ENCODE measurements at places on chromosomes 7 and 10. TPM values are rescaled to one million over a fixed set of nuclear protein-coding genes. Genes with fewer than 3 reads are reported as not detected.
A peak's percentile ranks its signal among the peaks of the same experiment; 100 is the strongest.

Gene CDNF
- total RNA-seq, result 3.4 TPM

DNA sequence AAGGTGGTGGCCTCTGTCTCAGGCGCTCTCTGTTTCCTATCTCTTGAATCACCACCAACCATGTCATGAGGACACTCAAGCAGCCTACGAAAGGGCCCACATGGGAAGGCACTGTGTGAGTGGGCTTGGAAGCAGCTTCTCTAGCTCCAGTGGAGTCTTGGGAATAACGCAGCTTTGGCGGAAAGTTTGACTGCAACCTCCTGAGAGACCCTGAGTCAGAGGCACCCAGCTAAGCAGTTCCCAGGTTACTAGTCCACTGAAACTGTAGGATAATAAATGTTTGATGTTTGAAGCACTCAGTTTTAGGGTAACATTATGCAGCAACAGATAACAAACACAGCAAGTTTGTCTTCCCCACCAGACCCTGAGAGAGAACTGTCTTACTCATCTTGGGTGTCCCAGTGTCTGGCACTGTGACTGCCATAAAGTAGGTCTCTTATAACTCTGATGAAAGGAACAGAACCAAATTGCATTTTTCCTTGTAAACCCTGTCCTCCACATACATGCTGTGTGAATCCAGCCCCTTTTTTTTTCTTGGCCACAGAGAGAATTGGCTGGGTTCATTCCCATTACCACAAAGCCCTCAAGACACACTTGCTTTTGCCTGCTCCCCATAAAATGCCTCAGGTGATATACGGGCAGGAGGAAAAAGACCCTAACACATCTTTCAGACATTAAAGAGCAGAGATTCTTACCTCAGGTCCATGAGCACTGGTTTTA is 185.5 kb downstream of the ZNF365 start:
- DNase-seq, result no peak

DNA sequence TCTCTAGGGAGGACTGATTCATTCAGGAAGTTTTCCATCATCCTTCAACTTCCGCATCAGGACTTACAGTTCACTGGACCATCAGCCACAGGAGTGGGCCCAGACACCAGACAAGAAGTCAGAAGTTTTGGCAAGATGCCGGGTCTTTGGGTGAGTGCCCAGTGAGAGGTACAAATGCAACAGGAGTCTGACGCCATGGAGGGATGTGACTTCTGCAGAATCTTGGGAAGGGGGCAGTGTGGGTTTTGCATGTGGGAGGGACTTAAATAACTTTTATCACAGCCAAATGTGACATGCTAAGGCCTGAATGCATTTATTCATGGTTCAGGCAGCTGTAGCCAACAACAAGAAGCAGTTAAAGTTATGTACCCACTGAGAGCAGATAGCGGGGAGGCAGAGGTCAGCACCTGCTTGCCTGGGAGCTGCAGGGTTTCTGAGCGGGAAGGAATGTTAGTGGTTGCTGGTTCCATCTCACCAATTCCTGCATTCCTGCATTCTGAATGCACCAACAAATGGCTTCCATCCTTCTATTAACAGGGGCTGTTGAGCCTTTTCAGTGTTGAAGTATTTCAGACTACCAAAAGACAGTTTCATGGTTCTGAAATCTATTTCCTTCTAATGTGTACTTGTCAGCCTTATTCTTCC is 375.2 kb downstream of the PAXIP1 start:
- no peak for DNase-seq

GRCh38 chr7:124263232-124263827 is 230.5 kb upstream of the TMEM229A start:
- DNase-seq, result no peak

DNA sequence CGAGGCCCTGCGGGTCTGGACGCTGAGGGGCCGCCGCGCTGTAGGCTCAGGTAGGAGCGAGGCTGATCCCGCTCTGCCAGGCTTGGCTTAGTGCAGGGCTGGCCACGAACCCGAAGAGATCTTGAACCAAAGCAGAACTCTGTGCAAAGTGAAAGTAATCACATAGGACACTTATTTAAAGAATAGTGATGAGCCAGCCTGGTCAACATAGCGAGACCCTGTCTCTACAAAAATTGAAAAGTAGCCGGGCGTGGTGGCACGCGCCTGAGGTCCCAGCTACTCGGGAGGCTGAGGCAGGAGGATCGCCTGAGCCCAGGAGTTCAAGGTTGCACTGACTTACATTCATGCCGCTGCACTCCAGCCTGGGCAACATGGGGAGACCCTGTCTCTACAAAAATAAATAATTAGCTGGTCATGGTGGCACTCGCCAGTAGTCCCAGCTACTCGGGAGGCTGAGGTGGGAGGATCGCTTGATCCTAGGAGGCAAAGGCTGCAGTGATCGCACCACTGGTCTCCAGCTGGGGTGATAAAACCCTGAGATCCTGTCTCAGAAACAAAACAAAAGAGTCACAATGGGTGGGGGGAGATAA is 541 bp downstream of the ZSCAN25 start:
- no peak for DNase-seq

- no peak for DNase-seq
Measured at GRCh38 chr7:128311013-128311412, 32.7 kb downstream of the RBM28 start.

Gene HOXA10
- 7.8 TPM for total RNA-seq

- DNase-seq, result peak; percentile 63
Measured at GRCh38 chr10:29064680-29065079, 224.2 kb upstream of the LYZL1 start.

GRCh38 chr7:466465-467191 is 53.0 kb downstream of the PDGFA start:
- DNase-seq, result no peak

DNA sequence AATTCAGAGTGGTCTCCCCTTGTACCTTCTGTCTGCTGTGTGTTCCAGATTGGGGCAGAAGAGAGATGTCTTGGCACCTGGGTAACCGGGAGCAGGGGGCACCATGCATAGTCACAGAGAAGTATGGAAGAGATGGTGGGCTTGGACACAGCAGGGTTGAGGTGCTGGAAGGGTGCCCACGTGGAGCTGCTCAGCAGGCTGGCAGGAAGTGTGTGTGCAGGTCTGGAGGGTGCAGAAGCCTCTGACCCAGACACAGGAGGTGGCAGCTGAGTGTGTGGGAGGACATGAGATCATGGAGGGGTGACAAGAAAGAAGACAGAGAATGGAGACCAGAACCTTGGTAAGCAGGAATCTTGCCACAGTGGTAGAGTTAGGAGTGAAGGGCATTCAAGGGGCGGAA is 42.3 kb upstream of the DUSP5 start:
- DNase-seq, result no peak

Gene UNCX
- total RNA-seq, result not detected

DNA sequence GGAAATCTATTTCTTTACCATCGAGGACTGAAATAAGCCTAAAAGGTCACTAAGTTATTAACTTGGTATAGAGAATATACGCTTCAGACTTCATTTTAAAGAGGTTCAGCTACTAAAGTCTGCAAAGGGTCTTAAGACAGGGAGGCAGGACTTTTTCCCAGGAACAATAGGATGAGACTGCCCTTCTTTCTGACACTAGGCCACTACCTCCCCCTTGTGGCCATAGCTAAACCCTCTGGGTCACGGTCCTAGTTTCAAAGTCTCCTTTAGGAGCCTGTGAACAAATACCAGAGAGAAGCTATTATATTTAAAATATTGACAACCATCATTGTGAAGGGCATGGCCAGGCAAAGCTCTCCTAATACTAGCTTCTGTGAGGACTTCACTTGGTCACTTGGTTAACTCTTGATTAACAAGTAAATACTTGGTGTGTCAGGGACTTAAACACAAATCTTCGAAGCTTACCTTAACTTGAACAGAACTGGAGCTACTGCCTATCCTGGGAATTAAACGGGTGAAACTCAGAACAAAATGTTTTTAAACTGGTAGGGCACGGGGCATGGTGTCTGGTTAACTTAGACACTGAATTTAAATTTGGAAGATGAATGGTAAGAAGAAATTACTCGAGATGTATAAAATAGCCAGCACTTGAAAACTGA is 75.6 kb downstream of the CCDC6 start:
- peak; percentile 79 for DNase-seq

DNA sequence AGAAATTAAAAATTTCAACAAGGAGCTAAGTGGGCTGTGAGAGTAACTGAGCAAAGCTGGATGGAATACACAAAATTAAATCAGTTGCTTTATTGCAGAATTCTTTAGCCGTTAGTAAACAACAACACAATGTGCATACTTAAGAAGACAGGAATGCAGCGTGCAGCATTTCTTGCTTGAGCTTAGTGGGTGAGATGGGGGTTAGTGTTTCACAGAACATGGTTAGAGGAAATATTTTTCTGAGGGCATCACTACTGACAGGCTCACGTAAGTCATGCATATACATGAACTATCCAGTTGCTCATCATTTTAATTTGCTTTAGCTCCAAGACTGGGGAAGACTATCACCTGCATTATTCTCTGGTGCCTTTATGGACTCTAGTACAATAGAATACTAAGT is 80.8 kb downstream of the CD36 start:
- no peak for DNase-seq

DNA sequence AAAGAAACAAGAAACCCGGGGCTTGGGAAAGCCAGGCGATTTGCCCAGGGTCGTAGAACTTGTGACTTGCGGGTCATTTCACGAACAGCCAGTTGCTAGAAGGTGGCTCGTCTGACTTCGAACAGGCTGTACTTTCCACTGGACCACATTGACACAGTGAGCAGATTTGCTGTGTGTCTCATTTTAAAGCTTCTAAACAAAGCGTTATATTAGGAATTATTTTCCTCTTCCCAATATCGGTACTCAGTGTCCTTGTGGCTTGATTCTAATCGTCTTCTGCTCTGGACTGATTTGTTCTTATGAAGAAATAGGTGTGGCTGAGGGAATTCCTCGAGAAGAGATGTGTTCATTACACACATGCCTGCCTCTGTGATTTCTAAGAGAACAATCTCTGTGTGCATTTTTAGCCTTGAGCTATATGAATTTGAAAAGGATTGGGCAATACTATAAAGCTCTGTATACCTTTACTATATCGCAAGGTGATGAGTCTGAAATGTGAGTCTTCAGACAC is 150.0 kb upstream of the PRR15 start:
- no peak for DNase-seq

- DNase-seq, result no peak
Measured at GRCh38 chr7:86431761-86432160, 211.9 kb upstream of the GRM3 start.

GRCh38 chr10:109593682-109594081 is 329.6 kb downstream of the XPNPEP1 start:
- DNase-seq, result no peak

- no peak for DNase-seq
Measured at GRCh38 chr10:118729641-118730258, 25.0 kb downstream of the CACUL1 start.

- no peak for DNase-seq
Measured at GRCh38 chr7:141113131-141113530, 39.3 kb downstream of the TMEM178B start.

- DNase-seq, result no peak
Measured at GRCh38 chr7:36286226-36286625, 103.4 kb upstream of the ANLN start.

Gene ATP6V0A4
- total RNA-seq, result 1.5 TPM

DNA sequence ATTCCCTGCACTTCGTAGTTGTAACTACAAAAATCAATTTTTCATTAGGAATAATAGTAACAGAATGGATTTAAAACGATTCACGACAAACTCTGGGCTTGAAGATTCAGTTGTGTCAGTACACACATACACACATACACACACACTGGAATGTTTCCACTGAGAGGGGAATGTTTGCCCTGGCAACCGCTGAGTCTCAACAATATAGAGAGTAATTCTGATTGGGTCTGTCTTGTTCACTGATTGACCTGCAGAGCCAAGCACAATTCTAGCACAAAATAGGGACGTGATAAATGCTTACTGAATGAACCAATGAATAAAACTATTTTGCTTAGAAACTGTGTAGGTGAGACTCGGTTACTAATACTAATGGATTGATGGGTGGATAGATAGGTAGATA is 204.4 kb upstream of the CCDC6 start:
- no peak for DNase-seq

Gene FLNC
- total RNA-seq, result 108 TPM

- DNase-seq, result no peak
Measured at GRCh38 chr7:139603896-139604295, 80.4 kb downstream of the CLEC2L start.

DNA sequence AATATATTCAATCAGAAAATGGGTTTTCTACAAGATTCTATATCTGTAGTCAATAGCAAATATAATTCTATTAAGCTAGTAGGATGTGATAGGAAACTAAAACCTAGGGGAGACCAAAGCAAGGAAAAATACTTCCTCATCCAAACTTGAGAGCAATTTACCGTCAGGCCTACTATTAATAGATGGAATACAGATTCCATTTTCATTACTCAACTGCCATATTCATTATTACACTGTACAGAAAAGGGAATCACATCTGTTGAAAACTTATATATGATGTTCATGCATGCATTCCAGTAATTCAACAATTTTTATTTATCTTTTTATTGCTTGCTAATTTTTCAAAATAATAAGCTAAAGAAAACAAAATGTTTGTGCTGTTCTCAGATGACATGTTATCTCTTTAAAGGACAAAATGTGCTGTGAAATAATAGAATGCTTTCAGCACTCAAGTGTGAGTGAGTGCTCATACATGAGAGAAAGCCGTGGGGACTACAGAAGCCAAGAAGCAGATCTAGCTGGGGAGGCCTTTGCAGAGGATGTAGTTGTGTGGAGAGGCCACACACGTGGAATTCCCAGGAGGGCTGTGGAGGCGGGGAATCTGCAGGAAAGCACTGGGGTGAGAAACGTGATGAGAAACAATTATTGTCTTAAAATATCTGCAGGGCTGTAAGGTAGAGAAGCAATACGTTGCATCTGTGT is 110.0 kb downstream of the EGFR start:
- no peak for DNase-seq

Gene SP8
- 13.2 TPM for total RNA-seq

Gene RNF133
- total RNA-seq, result not detected

- DNase-seq, result no peak
Measured at GRCh38 chr7:16944936-16945335, 63.2 kb upstream of the AGR3 start.

- DNase-seq, result no peak
Measured at GRCh38 chr10:90968328-90969081, 47.6 kb upstream of the ANKRD1 start.

GRCh38 chr7:98329100-98329790 is 47.8 kb downstream of the BRI3 start:
- DNase-seq, result peak; percentile 88

Gene ELOVL3
- total RNA-seq, result 1.4 TPM

Gene CREB5
- total RNA-seq, result 9.1 TPM

Gene EN2
- total RNA-seq, result 1.1 TPM

DNA sequence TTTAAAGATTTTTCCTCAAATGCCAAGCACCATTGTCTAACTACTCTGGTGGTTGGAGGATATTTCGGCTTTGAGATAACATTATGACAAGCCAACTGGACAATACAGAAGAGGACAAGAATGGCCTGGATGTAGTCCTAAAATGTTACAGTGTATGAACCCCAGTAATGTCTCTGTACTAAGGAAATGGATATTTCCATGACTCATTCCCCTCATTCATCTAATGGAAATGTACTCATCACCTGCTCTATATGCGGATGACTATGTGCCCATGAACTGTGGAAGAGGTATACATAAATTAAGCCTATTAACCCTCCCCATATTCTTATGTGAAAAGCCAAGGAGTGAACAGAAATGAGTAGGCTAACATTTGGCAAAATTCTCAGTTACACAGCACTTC is 207.9 kb downstream of the CACNA2D1 start:
- DNase-seq, result no peak

GRCh38 chr10:30935078-30935477 is 96.6 kb downstream of the ZNF438 start:
- DNase-seq, result no peak

Measured in Caco-2 (cell line).